AML-193 (cell line): ENCODE measurements at places on chromosomes 4 and X.

DNA sequence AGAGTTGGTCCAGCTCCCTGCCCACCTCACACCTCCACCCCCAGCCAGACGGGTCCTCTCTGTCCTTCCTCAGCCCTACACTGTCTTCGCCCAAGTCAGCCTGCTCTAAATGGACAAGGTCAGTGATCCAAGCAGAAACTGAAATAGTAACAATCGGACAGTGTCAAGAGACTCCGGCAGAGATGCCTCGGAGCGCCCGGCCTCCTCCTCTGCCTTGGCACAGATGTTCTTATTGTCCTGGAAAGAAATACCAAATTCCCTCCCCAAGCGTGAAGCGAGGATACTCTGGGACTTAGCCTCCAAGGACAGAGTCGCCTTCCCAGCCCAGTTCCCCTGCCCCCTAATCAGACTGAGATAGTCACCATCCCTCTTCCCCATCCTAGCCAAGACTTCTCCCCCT, 28.5 kb downstream of the UTP14A start:
- no peak for DNase-seq

DNA sequence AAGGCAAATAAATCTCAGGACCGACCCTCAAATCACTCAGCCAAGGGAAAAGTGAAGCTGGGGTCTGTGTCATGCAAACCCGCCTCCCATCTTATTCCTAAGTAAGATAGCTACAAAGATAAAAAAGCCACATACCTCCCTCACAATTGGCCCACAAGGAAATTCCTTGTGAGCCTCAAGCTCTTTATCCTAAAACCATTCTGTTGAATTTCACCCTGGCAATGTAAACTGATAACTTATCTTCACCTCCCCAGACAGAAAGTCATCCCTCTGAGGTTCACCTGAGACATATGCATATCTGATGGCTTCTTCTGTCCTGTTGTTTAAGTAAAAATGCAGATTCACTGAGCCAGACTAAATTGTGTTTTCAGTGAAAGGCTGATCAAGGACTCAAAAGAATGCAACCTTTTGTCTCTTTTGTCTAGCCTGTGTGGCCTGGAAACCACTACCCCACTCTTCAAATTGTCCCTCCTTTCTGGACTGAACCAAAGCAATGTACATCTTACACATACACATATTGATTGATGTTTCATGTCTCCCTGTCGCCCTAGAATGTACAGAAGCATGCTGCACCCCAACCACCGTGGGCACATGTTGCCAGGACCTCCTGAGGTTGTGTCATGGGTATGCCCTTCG, 91.3 kb downstream of the MFAP3L start:
- DNase-seq, result no peak

- DNase-seq, result no peak
These were observed 28.8 kb downstream of the NR0B1 start for GRCh38 chrX:30280428-30280827.

DNA sequence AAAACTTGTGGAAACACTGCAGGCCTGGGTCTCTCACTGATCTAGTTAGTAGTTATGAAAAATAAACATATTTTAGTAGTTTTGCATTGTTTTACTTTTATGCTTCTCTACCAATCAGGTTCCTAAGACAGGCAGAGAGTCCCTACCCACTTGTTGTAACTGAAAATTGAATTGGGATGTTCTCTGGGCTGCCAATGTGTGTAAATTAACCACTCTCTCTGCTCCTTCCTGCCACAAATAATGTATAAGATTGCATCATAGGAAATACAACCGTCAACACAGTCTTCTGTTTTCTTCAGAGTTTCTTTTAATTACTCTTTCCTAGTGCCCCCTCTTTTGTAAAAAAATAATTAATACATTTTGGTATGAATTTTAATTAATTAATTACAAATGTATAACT, 677.3 kb downstream of the FSTL5 start:
- peak; percentile 78 for DNase-seq

- no peak for DNase-seq
These were observed 21.7 kb upstream of the MTM1 start for GRCh38 chrX:150546711-150547153.
